ENCODE measurements at places on chromosomes 7 and 10.

DNA sequence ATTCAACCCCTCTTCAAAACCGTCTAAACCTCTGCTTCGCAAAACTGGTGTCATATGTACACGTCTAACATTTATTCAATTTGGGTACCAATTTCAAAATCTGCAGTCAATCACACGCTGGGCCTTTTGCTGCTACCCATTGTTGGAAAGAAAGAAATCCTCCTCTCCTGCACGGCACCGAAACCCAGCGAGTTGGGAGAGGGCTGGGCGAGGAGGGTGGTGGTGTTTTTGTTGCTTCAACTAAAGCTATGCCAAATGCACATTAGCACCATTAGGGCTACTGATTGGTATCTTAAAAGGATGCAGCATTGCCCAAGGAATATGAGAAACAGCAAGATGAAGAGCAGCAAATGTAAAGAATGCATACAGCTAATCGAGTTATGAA, 7.8 kb downstream of the EBF3 start:
- no peak for DNase-seq

DNA sequence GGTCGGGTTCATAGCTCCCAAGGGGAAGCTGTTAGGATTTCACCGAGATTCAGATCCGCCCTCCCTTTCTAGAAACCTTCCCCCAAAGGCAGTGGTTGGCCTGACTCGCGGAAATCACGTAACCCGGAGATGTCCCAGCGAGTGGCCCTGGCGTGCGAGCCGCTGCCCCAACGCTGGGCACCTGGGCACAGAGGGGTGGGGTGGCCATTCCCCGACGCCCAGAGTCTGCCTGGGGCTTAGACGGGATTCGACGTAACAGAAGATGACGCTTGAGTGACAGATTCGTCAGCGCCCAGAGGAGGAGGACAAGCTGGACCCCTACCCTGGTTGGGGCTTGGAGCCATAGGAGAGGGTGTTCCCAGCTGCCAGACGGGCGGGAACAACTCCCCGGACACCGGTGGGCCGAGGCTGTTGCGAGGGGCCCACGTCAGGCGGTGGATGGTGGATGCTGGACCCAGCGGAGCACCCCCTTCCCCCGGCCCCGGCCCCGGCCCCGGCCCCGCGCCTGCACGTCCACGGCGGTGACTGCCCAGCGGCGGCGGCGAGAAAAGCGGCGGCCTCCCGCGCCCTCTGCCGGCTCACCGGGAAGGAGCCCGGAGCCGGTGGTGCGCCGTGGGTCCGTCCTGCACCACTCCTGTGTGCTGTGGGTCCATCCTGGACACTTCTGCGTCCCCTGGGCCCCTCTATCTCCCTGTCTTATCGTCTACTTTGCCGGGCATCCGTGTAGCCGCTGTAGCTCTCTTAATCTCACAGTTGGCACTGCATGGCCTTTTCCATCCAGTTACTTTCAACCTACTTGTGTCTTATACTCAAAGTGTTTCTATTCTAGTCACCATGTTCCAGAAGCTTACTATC, 35.4 kb upstream of the KNDC1 start:
- DNase-seq: no peak

GRCh38 chr7:26155531-26156375, 3.8 kb downstream of the NFE2L3 start:
- no peak for DNase-seq

GRCh38 chr7:155293721-155294510, 3.8 kb upstream of the INSIG1 start:
- DNase-seq: no peak

DNA sequence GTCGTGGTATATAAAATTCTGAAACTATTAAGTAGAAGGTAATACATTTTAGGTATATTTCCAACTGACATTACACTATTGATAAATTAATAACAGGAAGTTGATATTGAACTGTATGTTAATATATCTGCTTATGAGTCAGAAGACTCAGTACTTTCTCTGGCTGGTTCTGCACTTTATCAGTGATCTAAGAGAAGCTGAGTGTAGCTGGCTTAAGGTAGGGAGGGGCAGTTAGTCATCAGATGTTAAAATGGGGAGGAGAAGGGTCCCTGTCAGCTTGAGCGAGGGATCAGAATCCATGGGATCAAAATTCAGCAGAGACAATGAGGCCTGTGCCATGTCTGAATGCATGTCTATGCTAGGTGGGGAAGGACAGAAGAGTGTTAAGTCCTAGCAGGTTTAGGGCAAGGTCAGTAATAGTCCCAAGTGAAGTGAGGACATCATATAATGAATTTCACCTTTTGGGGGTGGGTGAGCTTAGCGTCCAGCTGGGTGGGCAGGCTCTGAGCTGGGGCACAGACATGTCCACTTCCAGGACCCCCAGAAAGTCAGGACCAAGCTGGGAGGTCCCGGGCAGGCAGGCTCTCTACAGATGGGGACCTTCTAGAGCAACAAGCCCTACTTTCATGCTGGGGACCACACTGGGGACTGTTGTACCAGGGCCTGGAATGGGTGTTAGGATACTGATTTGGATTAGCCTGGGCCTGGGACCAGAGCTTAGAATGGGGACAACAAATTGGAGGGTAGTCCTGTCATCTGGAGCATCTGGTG, 82.9 kb downstream of the WDFY4 start:
- DNase-seq: no peak

DNA sequence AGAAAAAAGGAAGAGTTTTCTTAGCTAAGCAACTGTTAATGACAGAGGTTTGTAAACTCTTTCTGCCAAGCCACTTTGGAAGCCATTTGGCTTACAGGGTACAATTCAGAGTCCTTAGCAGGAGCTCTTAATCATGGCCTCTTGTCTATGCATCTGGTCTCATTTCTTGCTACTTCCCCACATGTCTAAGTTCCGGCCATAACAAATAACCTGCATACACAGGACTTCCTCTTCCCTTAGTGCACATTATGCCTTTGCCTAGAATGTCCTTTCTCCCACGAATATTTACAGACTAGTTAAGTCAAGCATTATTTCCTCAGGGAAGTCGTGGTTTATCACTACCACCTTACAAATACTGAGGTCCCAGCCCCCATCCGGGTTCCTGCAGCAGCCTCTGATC, 8.6 kb upstream of the UPF2 start:
- no peak for DNase-seq

- no peak for DNase-seq
Observed at GRCh38 chr7:28055161-28055544, 125.4 kb downstream of the JAZF1 start.

GRCh38 chr10:70911386-70911785, 23.0 kb upstream of the PCBD1 start:
- DNase-seq: no peak

- no peak for DNase-seq
Observed at GRCh38 chr7:140866926-140867325, 57.8 kb downstream of the BRAF start.

GRCh38 chr10:6423004-6423403, 157.1 kb downstream of the PRKCQ start:
- DNase-seq: peak; percentile 55

DNA sequence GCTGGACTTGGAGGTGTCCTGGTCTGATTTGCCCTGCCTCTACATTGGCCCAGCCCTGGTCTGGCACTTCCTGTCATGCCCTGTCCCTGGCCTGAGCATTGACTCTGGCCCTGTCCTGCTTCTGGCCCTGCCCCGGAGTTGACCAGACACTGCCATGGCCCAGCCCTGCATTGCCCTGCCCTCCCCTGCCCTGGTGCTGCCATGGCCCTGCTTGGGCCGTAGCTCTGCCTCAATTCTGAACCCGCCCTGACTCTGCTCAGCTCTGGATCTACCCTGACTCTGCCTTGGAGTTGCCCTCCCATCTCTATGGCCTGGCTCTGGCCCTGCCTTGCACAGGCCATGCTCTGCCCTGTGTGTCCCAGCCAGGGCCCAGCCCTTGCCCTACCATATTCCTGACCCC, 647.1 kb downstream of the ZNF37A start:
- DNase-seq: no peak

GRCh38 chr10:26367771-26368170, 70.4 kb upstream of the APBB1IP start:
- DNase-seq: no peak

DNA sequence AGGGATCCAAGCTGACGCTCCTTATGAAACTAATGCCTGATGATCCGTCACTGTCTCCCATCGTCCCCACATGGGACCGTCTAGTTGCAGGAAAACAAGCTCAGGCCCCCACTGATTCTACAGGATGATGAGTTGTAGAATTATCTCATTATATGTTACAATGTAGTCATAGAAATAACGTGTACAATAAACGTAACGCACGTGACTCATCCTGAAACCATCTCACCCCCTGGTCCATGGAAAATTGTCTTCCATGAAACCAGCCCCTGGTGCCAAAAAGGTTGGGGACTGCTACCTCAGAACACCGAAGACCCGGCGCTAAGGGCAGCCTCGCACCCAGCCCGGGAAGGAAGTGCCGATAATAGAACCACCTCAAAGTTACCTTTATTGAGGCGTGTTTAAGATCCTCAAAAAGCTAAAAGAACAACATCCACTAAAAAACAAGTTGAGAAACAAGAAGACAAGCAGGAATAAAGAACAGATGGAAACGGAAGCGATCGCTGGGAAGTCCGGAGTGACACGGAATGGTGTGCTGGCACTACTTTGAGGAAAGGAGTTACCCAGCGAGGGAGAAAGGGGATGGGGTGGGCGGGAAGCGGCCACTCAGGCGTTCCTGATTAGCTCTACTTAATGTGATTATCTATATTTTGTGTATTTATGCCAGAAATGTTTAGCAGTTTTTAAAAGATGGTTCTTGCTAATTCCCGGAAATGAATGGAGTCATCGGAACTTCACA, 50.1 kb upstream of the PRKAR1B start:
- DNase-seq: no peak

GRCh38 chr7:107230334-107230733, 61.5 kb downstream of the HBP1 start:
- no peak for DNase-seq

GRCh38 chr10:124535731-124536495, 74.3 kb downstream of the LHPP start:
- DNase-seq: no peak

GRCh38 chr10:106189292-106189691, 975.2 kb downstream of the SORCS1 start:
- peak; percentile 6 for DNase-seq

DNA sequence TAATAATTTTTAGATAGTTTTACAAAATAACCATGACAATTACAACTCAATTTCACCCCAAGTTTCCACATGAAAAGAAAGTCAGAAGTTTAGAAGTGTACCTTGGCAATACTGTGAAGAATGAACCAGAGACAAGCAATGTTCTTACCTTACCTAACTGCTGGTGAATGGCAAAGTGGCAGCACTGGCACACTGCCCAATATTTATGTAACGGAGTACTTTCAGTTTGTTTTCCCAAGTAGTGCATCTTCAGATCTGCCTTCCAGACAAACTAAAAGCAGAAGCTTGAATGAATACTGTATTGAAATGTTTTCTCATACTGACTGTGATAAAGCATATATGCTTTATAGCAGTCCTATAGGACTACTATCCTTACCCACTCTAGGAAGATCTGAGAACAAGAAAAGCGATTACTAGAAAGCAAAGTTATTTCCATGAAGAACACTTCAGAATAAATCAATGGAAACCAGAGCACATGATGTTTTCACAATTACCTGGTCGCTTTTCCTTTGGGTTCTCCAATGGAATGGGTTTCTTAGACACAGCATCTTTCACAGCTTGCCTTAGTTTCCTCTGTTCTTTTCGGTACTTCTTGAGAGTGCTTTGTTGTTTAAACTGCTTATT, 1.5 kb downstream of the NOC3L start:
- DNase-seq: no peak

DNA sequence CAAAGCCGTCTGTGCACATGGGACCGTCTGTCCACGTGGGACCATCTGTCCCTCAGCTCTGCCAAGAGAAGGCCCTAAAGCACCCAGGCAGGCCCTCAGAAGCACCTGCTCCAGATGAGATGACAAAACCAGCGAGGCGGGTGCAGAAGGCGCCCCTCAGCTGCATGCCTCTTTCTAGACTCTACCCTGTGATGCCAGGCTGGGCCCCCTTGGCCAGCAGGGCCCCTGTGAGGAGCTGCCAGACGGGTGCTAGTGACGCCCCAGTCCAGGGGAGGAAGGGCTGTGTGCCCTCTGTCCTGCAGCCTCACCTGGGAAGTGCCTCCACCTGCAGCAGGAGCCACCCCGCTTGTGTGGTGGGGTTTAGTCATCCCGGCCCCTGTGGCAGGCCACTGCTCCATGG, 309.2 kb upstream of the SHH start:
- DNase-seq: no peak

DNA sequence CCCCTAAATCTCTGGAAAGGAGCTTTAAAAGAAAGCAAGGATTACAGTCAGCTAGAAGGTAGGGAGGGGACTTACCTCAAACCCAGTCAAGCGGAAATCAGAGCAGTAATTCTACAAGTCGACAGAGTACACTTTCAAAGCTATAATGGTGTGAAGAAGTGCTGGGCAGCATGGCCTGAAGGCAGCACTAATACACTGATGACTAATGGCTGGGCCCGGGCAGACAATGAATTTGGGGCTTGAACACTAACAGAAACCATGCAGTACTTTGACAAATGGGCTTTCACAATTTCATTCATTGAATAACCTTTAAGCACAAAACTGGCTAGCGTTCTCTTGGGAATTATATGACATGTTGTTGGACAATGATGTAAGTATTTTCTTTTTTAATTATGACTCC, 4.7 kb downstream of the GLI3 start:
- no peak for DNase-seq

GRCh38 chr7:158562517-158562916, 25.1 kb downstream of the PTPRN2 start:
- DNase-seq: no peak

GRCh38 chr10:74728225-74728624, 98.2 kb upstream of the KAT6B start:
- no peak for DNase-seq

DNA sequence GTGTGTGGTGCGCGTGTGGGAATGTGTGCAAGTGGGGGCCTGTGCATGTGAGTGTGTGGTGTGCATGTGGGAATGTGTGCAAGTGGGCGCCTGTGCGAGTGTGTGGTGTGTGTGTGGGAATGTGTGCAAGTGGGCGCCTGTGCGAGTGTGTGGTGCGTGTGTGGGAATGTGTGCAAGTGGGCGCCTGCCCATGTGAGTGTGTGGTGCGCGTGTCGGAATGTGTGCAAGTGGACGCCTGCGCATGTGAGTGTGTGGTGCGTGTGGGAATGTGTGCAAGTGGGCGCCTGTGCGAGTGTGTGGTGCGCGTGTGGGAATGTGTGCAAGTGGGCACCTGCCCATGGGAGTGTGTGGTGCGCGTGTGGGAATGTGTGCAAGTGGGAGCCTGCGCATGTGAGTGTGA, 232.2 kb downstream of the FANK1 start:
- DNase-seq: no peak

DNA sequence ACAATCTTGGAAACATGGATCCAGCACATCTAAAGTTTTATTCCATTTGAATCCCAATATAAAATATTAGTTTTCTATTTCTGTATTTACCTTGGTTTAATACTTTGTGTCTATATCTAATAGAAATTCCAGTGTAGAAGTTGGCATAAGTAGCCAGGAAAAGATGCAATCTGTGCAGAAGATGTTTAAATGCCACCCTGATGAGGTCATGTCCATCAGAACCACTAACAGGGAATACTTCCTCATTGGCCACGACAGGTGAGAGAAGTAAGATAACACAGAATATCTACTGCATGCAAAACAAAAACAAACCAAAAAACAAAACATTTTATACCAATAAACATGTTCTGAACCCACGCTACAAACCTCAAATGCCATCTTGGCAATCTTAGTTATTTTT, 15.7 kb downstream of the PLEKHS1 start:
- no peak for DNase-seq
